ENCODE measurements at places on chromosomes 4 and X.

- no peak for DNase-seq
Measured at GRCh38 chr4:138192113-138192512, 50.0 kb downstream of the SLC7A11 start.

DNA sequence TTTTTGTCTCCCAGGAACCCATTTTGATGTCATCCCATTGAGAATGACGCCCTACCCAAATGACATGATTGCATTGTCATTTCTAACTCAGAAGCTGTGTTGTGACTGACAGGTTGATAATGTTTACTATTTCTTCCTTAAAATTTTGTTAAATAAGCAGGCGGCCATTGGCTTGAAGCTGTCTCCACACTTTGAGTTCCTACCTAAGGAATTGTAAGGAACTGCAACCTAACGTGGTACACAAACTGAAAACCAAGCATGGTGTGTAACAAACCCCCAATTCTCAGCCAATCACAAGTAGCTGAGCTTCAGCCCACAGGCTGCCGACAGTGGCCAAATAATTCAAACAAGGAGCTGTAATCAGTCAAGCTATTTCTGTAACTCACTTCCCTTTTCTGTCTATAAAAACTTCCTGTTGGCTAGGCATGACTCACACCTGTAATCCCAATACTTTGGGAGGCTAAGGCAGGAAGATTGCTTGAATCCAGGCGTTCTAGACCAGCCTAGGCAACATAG is 2.9 kb upstream of the MND1 start:
- no peak for DNase-seq

- peak; percentile 35 for DNase-seq
Measured at GRCh38 chrX:103628386-103629317, at the start of gene TCEAL1. Gene TCEAL1, plus strand, starts transcription at chrX:103628975. Its CDS starts 942 bp downstream, at chrX:103629917.

- DNase-seq: no peak
Measured at GRCh38 chrX:21905313-21905712, 35.2 kb upstream of the SMS start.

- no peak for DNase-seq
Measured at GRCh38 chr4:6268650-6269615, 717 bp upstream of the WFS1 start.

- no peak for DNase-seq
Measured at GRCh38 chr4:184019076-184019475, 114.0 kb downstream of the STOX2 start.

GRCh38 chrX:25015486-25016360 is at the start of gene ARX:
Gene ARX, minus strand, starts transcription at chrX:25015965. Its CDS starts 228 bp downstream, at chrX:25015737.
- DNase-seq: no peak

DNA sequence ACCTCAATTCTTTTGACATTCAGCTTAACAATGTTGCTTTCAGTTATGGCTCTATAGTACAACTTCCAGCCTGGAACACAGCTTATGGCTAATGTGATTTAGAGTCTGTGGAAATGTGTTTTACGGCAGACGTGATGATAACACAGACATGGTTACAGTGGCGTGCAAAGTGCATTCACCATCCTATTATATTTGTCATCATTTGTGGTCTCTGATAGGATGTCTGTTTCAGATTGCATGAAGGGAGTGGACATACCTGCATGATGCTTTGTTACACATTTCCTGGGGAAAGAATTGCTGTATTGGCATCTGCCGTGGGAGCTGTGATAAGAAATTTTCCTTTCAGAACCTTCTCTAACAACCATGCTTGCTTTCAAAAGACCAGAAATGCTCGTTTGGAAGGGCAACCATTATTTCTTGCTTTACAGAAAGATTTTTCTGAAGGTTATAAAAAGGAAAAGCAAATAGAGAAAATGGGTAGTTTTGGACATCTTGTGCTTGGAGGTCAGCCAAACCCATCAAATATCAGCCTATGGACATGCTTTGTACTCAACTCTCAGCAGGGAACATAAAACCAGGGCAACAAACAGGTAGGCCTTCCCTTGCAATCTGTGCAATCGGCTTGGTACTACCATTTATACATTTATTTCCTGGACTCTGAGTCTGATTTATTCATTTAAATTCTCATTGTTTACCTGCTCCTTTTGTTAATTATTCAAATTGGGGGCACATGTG is 273.9 kb downstream of the TLL1 start:
- no peak for DNase-seq

DNA sequence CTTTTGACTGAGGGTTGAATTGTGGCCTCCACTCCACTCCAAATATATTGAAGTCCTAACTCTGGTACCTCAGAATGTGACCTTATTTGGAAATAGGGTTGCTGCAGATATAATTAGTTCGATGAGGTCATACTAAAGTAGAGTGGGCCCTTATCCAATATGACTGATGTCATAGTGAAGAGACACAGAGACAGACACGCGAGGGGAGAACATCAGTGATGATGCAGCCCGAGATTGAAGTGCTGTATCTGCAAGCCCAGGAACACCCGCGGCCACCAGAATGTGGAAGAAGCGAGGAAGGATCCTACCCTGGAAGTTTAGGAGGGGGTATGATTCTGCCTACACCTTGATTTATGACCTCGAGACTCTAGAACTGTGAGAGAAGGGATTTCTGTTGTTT is 279.0 kb downstream of the ANKRD50 start:
- DNase-seq: no peak

DNA sequence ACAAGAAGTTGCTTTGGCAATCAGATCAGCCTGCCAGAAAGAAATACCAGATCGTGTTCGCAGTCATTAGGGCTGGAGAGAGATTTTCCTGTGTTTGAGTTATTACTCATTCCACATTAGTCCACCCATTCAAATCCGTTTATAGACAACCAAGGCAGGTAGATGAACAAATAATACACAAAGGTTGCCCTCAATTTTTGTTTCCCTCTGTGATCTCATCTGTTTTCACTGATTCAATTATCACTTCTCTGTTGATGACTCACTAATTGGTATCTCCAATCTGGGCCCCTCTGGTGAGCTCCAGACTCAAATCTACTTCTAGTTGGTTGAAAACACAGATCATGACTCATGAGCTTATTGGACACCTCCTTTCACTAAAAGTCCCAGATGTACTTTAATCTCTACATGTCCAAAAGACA is 54.5 kb downstream of the CHM start:
- no peak for DNase-seq

- DNase-seq: no peak
Measured at GRCh38 chr4:11165052-11165451, 263.6 kb downstream of the HS3ST1 start.

- DNase-seq: no peak
Measured at GRCh38 chr4:3031357-3032082, 42.8 kb downstream of the HTT-AS start.

DNA sequence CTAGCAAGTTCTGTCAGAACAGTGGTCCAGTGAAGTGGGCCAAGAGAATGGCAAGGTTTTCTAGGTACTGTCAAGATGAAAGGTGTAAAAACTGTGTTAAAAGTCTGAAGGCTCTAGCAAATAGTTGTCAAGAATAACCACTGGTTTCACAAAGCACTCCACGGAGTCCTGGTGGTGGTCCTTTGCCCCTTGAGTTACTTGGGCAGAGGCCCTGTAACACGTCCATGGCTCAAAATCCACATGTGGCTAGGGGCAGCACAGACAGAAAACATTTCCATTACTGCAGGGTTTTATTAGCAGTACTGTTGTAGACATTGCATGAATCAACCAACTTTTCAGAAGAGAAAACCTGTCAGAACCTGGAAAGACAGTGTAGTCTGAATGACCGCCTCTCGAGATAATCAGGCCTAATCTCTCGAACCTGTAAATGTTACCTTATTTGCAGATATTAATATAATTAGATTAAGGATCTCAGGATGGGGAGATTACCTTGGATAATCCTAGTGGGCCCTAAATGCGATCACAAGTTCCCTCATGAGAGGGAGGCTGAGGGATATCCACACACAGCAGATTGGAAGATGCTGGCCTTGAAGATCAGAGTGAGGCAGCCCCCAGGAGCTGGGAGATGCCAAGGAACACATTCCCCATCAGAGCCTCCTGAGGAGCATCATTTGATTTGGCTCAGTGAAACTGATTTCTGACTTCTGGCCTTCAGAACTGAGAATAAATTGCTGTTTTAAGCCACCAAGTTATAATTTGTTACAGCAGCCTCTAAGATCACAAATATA is 34.7 kb downstream of the ERVMER34-1 start:
- DNase-seq: no peak

DNA sequence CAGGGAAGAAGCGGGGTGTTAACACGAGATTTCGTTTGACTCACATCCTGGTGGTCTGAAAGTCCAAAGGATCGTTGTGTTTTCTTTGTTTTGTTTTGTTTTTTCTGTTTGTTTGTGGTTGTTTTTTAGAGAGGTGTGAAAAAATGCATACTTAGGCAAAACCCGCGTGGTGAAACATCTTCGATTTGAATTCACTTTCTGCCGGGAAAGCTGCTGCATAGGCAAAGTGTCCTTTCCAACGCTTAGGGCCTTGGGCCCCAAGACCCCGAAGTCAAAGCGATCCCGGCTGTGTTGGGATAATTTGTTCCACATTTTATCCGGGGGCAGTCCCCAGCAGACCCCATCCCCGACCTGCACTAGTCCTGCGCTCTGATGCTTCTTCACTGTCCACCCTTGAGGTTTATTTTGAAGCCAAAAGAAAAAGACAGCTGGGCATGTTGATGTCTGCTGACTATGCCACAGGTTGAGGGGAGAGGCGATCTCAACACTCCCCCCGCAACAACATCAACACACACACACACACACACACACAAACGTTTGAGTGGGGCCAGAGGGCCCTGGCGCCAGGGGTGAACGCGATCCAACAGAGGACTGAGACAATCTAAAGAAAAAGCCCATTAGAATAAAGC is 2.0 kb downstream of the MSX1 start:
- no peak for DNase-seq

GRCh38 chrX:125203365-125203736 is 116.3 kb upstream of the TEX13C start:
- DNase-seq: no peak

GRCh38 chrX:24232796-24233195 is 81.1 kb downstream of the SUPT20HL2 start:
- DNase-seq: no peak

DNA sequence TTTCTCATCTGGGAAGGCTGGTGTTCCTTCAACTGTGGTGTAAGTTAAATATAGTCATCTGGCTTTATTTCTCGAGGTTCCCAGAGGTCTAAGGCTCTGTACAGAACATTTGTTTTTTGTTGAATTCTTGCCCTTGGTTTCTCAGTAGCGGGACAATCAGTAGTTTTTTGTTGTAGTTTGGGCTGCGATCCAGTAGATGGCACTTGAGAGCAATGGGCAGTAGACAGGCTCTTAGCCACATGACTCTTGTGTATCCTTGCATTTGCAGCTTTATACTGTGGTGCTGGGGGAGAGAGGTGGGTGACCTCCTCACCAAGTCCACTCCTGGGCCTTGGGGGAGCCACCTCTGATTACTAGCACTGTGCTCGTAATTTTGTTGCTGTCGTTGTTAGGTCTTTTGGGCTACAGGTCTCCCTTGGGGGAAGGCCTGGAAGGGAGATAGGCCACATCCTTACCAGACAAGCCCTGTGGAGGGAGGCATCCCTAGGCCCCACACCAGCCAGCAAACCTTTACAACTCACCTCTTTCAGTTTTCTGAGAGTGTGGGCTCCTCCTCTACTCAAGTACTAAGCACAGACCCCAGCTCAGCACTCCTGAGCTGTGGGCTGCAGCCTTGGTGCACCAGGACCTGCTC is 8.1 kb downstream of the ETDB start:
- DNase-seq: peak; percentile 31

- no peak for DNase-seq
Measured at GRCh38 chr4:180615746-180616145, 1627.5 kb upstream of the TENM3 start.

GRCh38 chr4:79823148-79823763 is 249.8 kb downstream of the ANTXR2 start:
- no peak for DNase-seq

DNA sequence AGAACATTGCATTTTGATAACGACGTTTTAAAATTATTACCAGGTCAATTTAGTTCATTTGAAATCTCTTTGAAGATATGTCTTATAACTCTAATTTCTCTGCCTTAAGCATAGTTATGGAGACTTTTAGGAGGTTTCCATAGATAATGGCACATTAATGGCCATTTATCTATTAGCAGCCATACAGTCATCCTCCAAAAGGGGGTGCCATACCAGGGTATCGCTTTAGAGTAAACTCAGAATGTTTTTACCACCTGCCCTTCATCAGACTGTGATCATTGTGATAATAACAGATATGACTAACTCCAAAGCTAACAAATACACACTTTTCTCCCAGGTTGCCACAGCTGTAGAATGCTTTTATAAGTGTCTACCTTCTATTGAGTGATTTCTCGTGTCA is 461.5 kb downstream of the FSTL5 start:
- no peak for DNase-seq

DNA sequence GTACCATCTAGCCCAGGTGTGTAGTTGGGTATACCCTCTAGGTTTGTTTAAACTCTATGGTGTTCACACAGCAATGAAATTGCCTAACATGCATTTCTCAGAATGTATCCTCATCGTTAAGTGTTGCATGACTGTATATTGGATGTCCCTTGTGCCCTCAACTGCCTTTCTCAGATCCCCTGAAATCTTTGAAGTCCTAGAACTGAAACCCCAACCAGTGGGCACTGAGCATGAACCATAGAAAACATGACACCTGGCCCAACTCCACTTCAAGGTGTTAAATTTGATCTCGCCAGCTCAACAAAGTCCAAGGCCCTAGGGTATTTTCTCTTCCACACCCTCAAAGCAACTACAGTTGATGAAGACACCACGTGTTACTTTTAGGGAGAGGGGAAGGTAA is 35.6 kb downstream of the GPR143 start:
- DNase-seq: no peak

GRCh38 chr4:14196131-14196530 is 568.6 kb upstream of the BOD1L1 start:
- no peak for DNase-seq

GRCh38 chr4:121784975-121785374 is 16.1 kb upstream of the EXOSC9 start:
- no peak for DNase-seq

- DNase-seq: no peak
Measured at GRCh38 chrX:117839544-117839943, 277.1 kb downstream of the KLHL13 start.

GRCh38 chrX:101729986-101730385 is 70.3 kb upstream of the ARMCX2 start:
- no peak for DNase-seq

- peak; percentile 11 for DNase-seq
Measured at GRCh38 chrX:78329486-78329885, 2.1 kb upstream of the CYSLTR1 start.

Measured in activated naive CD4-positive, alpha-beta T cell treated with Interleukin-2 at 50 U/mL for 16 hours (primary cell).